ENCODE measurements at places on chromosomes 13 and 19. TPM values are rescaled to one million over a fixed set of nuclear protein-coding genes. Genes with fewer than 3 reads are reported as not detected.

DNA sequence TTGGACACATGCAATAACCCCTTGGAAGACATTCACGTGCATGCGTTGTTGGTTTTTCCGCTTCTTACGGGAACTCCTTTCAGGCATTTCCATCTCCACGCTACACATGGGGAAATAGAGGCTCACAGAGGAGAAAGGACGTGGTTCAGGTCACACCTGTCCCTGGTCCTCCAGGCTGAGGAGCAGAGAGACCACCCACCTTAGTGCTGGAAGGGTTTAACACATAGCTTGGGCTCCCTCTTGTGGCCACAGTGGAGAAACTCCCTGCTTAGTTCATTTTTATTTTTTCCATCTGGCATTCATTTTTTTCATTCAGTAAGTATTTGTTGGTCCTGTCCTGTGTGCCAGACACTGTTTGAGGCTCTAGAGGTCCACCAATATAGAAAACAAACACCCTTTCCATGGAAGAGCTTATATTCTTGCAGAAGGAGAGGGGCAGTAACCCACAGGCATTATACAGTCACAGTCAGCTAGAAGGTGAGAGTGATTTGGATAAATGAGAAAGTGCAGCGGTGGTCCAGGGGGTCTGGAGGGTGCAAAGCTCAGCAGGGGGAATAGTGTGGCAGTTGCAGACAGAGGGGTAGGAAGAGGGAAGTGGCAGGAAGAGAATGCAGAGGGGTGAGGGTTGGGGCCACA, 24.2 kb upstream of the TTYH1 start:
- DNase-seq, result peak; percentile 64

GRCh38 chr19:47377208-47377701, 28.1 kb downstream of the DHX34 start:
- DNase-seq, result no peak

- DNase-seq, result no peak
Observed at GRCh38 chr13:31409678-31410356, 210.0 kb downstream of the B3GLCT start.

DNA sequence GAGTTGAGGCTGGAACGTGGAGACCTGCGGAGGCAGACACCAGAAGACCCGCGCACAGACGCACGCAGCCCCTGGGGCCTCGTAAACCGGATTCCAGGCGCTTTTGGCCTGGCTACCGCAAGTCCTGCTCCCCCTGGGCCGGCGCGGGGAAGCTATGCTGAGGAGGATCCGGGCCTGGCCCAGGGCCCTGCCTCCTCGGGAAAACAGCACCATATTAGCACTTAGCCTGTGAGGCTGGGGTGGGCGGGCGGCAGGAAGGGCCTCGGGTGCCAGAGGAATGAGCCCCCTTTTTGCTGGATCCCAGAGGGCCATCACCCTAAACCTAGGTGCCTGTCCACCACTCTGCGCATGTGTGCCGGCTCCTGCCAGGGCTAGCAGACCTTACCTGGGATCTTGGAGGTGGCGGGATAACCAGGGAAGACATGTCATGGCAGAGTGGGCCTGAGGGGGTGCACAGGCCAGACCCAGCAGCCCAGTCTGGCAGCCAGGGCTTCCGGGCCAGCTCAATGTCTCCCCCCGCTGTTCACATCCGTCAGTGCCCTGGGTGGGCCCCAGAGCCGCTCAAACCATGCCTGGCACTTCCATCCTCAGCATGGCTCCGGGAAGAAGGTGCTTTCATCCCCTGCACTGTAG, 7.3 kb downstream of the ELOF1 start:
- DNase-seq, result no peak

GRCh38 chr19:16217716-16218451, 20.2 kb downstream of the AP1M1 start:
- DNase-seq, result no peak

GRCh38 chr13:49838989-49839388, 46.5 kb upstream of the KPNA3 start:
- DNase-seq, result no peak

DNA sequence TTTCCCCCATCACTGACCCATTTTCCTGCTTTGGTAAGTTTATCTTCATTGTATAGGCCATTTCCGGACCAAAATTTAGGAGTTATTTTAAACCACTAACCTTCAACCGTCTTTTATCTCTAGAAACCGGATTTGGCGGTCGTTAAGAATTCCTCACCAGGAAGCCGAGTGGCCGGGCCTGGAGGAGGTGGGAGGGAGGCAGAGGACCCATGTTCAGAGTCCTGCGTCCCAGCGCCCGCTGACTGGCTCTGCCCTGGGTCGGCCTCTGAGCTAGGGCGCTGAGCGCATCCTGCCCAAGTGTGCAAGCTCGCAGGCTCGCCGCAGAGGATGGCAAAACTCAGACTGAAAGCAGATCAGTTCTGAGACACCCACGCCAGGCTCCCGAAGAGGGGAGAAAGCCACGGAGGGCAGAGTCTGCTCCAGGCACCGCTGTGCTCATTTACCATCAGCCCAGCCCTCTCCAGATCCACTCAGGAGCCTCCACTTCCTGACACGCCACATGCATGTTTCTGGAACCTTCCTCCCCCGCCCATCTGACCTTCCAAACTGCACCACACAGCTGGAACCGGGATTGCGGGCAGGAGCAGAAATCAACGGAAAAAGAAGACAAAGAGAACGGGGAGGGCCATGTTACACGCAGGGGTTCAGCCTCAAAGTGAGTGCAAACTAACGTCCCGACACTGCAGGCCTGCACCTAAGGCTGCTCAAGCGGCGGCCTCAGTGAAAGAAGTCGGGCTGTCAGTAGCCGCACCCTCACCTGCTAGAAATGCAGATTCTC, 8.3 kb downstream of the COL4A1 start:
- DNase-seq, result no peak

DNA sequence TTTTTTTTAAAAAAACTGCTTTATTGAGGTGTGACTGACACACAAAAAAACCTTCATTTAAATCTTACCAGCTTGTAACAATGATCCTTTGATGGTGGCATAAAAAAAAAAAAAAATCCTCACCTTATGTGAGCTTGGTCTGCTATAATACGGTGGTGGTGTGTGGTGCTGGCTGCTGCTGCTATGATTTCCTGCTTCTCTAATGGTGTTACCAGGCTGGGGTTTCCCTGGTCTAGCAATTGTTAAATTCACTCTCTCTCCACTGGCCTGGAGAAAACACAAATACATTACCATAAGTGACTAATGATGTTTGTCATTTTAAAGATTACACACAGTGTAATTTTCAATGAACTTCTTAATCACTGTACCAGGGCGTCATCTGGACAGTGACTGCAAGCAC, 60.6 kb downstream of the LNX2 start:
- DNase-seq, result no peak

DNA sequence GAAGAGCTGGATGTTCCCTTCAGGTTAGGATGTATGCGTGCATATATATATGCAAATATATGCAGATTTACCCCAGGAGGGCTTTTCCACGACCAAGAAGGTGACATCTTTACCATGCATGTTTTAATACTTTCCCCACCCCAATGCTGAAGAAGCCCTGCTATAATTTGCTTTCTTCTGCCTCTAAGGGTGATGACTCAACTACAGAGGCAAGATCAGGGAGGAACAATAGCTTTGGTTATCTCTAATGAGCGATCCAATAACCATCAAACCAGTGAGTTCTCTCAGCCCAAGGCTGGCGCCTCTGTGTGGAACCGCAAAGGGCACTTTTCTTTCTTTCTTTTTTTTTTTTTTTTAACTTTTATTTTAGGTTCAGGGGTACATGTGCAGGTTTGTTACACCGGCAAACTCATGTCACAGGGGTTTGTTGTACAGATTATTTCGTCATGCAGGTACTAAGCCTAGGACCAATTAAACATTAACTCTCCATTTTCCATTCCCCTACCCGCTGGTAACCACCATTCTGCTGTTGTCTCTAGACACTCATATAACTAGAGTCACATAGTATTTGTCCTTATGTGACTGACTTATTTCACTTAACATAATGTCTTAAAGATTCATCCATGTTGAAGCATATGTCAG, 25.7 kb upstream of the UBE2L5 start:
- no peak for DNase-seq

Gene KRTDAP
- 0.40 TPM for polyA plus RNA-seq

Gene PRR19
- 1.3 TPM for polyA plus RNA-seq

Gene NANOS3
- polyA plus RNA-seq, result 0.79 TPM
